ENCODE measurements at places on chromosomes 3 and 15. TPM values are rescaled to one million over a fixed set of nuclear protein-coding genes. Genes with fewer than 3 reads are reported as not detected.

DNA sequence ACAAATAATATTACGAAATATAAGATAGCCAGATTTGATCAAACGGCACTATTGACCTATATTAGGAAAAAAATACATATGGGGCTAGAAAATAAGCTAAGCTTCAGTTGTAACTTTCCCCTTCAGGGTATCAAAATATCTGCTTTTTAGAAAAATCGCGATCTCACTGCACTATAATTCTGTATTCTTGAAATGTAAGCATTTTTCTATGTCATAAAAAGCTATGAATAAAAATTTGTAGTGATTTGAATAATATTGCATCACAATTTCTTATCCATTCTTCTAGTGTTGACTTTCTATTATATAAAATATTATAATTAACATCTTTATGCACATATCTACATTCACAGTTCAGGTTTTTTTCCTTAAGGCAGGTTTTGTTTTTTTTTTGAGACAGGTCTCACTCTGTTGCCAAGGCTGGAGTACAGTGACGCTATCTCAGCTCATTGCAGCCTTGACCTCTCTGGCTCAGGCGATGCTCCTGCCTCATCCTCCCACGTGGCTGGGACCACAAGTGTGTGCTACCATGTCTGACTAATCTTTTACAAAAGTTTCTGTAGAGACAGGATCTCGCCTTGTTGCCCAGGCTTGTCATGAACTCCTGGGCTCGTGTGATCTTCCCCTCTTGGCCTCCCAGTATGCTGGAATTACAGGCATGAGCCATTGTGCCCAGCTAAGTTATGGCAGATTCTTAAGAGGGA is 21.6 kb downstream of the EMC4 start:
- DNase-seq, result no peak

GRCh38 chr3:4426782-4427344 is 40.2 kb downstream of the SUMF1 start:
- peak; percentile 89 for DNase-seq

The LMAN1L gene
- not detected for total RNA-seq

- DNase-seq, result no peak
Measured at GRCh38 chr15:62617741-62618140, 424.8 kb upstream of the TPM1 start.

GRCh38 chr3:39762537-39763070 is 46.8 kb upstream of the MYRIP start:
- DNase-seq, result no peak

The TRPC1 gene
- total RNA-seq, result 30.6 TPM

GRCh38 chr3:184284696-184285095 is 8.9 kb downstream of the ECE2 start:
- peak; percentile 67 for DNase-seq

DNA sequence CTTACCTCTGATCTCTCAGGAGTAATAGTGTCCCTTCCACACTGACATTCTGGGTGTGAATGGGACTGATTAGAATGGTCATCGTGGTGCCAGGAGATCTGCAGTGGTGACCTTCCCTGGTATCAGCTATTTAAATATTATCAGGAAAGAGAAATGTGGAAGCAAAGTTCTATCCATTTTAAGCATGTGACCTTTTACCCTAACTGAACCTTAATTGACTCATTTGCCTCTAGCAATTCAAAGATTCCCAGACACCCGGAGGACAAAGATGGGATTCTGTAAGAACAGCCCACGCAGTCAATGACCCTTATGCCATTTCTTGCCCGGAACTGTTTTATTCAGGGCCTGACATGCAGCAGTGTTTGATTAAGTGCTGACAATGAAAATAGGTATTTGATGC is 10.3 kb downstream of the LIPC start:
- DNase-seq, result no peak

- DNase-seq, result no peak
Measured at GRCh38 chr3:160968761-160969160, 136.4 kb downstream of the B3GALNT1 start.

GRCh38 chr3:56124546-56124945 is 343.7 kb downstream of the ERC2 start:
- no peak for DNase-seq

DNA sequence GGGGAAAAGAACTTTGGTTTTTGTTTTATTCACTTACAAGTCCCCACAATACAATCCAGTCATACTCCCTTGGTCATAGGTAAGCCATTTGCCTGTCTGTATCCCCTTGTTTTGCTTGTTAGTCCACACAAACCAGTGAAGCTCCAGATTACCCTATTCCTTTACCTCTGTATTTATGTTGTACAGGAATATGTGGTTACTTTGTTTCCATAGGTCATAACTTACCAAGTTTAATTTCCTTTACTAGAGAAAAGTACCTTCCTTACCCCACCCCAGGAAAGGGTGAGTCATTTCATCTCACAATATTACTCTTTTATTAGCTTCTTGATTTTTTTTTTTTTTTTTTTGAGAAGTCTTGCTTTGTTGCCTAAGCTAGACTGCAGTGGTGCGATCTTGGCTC is 113.4 kb upstream of the LRRFIP2 start:
- no peak for DNase-seq

DNA sequence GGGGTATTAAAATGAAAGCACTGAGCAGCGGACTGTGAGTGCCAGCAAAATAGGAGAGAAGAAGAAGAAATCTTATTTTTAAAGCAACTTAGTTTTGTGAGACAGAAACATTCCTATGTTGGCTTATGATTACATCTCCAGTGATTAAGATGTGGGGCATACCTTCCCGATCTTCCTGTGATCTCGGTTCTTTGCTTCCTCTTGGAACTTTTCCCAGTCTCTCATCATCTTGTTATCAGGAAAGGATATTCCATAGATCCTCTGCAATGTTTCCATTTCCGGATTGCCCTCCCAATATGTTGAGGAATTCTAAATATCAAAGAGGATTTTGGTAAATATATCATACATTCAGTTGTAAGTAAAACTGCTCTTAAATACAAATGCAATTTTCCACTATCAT is 22.2 kb downstream of the TARS3 start:
- DNase-seq, result peak; percentile 14

DNA sequence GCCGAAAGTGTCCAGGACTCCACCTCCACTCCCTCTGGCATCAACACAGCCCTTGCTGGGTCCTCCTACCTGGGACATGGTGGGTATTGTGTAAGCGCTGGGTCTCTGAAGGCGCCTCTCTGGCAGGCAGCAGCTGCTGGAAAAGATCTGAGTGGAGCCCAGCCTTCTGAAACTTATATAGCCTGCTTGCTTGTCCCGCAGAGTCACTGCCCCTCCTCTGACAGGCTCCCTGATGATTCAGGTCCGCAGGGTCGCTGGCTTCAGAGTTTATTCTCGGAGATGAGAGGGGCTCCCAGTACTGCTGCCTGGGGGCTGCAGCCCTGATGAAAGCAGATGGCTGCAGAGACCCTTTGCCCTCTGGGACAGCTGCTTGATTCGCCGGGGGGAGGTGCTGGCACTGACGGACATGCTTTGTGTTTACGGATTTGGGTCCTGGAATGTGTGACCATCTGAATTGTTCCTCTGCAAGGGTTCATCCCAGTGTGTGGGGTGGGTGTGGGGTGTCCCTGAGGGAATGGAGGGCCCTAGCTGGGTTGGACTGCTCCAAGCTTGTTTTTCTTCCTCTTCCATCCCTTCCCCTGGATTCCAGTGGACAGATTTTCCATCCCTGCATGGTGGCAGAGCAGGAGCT is at the start of gene MUSTN1:
MUSTN1 (minus strand) TSS at position 149 of the 631 bp plus-strand sequence; CDS start at position 78, 71 bp downstream.
- peak; percentile 33 for DNase-seq

DNA sequence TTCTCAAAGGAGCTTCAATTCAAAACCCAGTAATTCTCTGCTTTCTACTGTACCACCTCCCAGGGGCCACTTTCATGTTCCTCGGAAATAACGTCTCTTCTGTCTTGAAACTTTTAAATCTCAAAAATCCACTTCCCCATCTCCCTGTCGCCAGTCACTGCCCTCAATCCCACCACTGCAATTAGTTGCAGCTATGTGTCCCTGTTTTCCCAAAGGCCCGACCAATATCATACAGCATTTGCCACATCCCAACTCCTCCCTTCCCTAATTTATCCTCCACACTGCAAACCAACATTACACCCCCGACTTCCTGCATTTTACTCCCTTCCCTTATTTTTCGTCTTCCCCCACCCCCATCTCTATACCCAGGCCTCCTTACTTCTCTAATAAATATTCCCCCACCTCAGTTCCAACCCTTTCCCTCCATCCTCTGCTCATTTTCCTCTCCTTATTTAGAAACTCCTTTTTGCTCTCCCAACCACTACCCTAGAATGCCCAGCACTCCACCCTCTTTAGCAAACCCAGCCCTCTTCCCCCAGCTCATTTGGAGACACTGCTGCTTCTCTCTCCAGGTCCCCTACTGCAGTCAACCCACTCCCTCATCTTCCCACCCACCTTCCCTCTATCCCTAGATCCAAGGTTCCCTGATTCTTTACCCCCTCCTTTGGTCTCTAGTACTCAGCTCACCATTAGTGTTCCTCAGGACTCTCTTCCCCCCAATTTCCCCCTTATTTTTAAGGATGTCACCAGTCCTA is 1.1 kb downstream of the NPTN start:
- peak; percentile 71 for DNase-seq

GRCh38 chr3:195012571-195012970 is 258.4 kb downstream of the XXYLT1 start:
- DNase-seq, result no peak

The MAP1A gene
- 60.9 TPM for total RNA-seq

DNA sequence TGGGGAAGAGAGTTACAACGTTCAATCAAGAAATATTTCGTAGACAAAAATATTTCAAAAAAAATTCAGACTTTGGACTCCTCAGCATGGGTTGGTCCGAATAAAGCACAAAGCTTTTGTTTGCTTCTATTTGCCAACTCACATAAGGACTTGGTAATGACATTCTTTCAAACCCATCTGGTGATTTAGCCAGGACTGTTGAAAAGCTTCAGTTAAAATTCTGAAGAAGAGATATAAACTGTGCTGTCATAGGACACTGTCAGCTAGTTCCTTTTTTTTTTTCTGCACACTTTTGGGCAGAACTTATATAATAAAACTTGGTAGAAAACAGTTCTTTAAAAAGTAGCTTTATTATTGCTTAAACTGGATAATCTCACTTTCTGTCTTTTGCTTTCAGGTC is 660.8 kb upstream of the SGO1 start:
- DNase-seq, result no peak

The SLCO2A1 gene
- 0.43 TPM for total RNA-seq

The ACY1 gene
- total RNA-seq, result 37.7 TPM

DNA sequence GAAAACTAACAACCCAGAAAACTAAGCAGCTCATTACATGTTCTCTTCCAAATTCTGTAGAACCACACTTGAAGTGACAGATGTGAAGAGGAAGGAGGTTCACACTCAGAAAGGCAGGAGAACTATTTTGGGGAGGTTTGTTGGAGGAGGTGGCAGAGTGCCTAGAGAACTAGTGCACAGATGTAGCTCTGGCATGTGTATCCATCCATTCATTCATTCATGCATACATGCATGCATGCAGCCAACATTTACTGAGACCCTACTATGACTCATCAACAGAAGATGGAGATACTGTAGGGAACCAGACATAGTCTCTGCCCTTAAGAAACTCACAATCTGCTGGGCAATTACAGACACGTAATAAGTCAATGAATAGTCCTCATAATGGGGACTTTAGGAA is 116.7 kb downstream of the ERC2 start:
- no peak for DNase-seq

GRCh38 chr3:43024181-43024885 is 45.2 kb downstream of the GASK1A start:
- no peak for DNase-seq

GRCh38 chr3:54957711-54958110 is 29.9 kb upstream of the LRTM1 start:
- DNase-seq, result no peak

GRCh38 chr3:189512039-189512438 is 119.2 kb upstream of the TP63 start:
- DNase-seq, result no peak

The GOLGA6L22 gene
- not detected for total RNA-seq

GRCh38 chr15:56045068-56045748 is 51.8 kb upstream of the NEDD4 start:
- DNase-seq, result peak; percentile 32

GRCh38 chr3:62374341-62375218 is 1.2 kb upstream of the FEZF2 start:
- DNase-seq, result peak; percentile 3

GRCh38 chr3:116586285-116586944 is 123.2 kb upstream of the TUSC7 start:
- DNase-seq, result no peak

The MYL3 gene
- total RNA-seq, result 1.7 TPM

GRCh38 chr15:70636540-70637165 is 126.7 kb downstream of the UACA start:
- no peak for DNase-seq

The NDUFB5 gene
- 90.8 TPM for total RNA-seq
